GF-D8 (cell line): ENCODE measurements at places on chromosomes 11 and 22.

- no peak for DNase-seq
Observed at GRCh38 chr11:35049859-35050531, 89.0 kb upstream of the CD44 start.

DNA sequence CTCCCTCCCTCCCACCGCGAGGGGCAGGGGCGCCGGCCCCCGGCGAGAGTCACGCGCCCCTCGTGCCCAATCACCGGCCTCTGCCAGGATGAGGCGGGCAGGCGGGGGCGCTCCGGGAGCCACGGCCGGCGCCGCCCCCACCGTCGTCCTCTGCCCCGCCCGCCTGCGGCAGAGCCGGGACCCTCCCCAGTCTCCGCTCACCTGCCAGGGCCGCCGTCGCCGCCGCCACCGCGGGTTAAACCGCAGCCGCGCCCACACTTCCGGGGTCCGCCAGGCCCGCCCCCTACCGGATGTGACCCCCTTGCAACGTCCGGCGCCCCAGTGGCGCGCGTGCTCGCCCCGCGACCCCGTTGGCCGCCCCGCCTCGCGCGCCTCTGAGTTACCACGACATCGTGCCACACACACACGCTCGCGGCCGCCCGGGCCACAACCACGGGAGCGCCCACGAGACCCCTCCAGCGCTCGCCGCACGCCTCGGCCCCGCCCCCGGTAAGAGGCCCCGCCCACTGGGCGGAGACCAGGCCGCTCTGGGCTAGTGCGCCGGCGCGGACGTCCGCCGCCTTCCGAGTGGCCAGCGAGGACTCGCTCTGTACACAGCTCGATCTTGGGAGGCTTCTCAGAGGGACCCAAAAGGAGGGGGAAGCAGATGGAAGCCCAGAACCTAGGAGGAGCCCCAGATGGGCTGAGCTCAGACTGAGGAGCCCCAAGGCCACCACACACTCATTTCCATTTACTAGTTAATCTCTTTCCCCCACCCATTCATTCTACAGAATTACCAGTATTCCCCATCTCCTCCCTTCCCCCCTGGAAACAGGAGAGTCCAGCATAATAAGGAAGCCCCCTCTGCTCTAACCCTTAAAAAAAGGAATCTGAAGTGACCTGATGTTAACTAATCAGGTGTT lies at the start of gene VPS37C:
Gene VPS37C, minus strand, starts transcription at position 237 of the 902 bp plus-strand sequence. CDS start 22,597 bp downstream, outside the sequence.
- DNase-seq, result peak; percentile 80

DNA sequence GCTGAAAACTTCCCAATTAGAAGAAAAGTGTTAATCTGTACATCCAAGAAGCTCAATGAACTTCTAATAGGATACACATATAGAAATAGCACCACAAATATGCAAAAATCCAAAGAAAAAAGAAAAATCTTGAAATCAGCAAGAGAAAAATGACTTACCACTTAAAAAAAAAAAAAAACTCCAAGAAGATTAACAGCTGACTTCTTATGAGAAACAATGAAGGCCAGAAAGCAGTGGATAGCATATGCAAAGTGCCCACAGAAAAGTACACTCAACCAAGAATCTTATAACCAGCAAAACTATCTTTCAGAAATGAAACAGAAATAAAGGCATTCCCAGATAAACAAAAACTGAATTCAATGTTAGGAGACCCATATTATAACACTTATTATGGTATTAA lies 29.9 kb upstream of the OR5B12 start:
- DNase-seq, result no peak

- DNase-seq, result no peak
Observed at GRCh38 chr11:96187822-96188221, 155.2 kb downstream of the MAML2 start.

DNA sequence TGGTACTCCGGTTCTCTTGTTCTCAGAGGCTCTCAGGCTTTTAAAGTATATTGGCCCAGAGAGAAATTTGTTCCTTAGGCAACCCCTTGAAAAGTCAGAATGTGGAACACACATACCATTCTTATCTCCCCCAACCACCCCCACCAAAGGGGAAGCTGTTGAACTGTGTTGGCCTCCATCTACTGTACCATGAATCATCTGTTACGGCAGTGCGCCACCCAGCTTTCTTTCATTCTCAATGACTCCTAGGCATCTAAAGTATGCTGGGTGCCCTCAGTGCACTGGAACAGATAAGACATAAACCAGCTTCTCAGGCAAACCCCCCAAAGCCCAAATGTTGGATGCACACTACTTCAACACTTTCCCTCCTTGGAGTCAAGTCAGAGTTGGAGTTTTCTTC lies 696.2 kb upstream of the TENM4 start:
- no peak for DNase-seq

DNA sequence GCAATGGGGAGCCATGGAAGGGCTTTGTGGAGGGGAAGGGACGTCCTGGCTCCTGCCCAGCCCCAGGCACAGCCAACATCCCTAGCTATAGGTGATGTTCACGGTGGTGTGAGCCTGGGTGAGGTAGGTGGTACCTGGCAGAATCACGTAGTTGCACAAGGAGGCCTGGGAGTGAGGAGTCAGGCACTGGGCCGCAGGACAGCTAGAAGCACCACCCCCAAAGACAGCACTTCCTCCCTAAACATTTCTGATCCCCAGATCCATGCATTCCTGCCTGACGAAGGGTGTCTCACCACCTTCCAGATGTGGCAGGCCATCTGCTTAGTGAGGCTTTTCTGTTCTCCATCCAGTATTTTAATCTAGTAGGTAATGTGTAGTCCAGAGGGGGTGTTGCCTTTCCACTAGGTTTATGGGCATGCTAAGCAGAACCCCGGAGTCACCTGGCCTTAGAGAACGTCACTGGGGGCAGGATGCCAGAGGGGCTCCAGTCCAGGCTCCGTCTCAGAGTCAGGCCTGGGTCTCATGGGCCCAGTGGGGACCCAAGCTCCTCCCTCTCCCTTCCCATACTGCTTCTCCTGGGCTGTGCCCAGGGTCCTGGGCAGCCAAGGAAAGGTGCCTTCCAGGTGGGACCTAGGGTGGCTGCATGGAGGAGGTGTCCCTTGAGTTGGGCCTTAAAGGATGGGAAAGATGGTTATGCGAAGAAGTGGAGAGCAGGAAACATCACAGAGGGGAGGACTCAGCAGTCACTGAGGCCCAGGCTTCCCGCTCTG lies 56.2 kb downstream of the OTOG start:
- no peak for DNase-seq

GRCh38 chr22:30212996-30213441 lies 33.5 kb downstream of the LIF start:
- peak; percentile 32 for DNase-seq

- DNase-seq, result no peak
Observed at GRCh38 chr11:48008951-48009270, 28.6 kb downstream of the PTPRJ start.

- no peak for DNase-seq
Observed at GRCh38 chr11:91066456-91067047, 843.7 kb upstream of the CHORDC1 start.

GRCh38 chr11:110069158-110069737 lies 23.9 kb upstream of the ZC3H12C start:
- DNase-seq, result peak; percentile 97

GRCh38 chr11:110185599-110185998 lies 92.4 kb downstream of the ZC3H12C start:
- no peak for DNase-seq

DNA sequence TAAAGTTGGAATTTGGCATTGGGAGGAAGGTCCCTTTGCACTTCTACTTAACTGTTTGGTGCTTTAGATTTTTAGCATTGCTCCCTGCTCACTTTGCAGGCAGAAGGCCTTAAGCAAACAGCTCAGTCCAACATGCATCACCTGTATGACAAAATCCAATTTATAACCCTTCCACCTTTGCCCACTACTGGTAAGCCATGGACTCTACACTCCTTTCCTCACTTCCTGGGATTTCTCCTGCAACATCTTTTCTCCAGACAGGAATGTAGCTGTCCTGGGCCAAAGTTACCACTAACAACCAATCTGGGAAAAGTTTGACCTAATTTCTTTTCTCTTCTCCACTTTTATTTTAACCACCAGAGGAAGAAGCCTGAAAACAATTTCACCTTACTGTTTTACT lies 1.8 kb upstream of the OR2D2 start:
- no peak for DNase-seq

- DNase-seq, result no peak
Observed at GRCh38 chr22:30295576-30295975, 6.3 kb upstream of the CASTOR1 start.

DNA sequence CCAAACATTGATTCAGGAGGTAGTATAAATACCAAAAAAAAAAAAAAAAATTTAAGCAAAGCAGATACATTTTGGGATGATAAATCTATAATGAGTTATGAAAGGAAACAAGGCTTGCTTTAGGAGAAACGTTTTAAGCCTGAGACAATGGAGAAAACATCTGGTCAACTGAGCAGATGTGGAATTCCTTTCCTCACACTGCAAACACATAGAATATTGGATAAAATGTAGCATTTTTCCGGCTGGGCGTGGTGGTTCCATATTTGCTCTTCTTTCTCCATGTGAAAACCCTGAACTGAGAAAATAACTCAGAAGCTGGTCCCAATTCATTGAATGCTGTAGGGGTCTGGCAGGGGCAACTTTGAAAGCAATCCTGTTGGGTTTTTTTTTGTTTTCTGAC lies 33.9 kb downstream of the ENDOD1 start:
- no peak for DNase-seq

GRCh38 chr11:107203656-107204055 lies 185.4 kb upstream of the GUCY1A2 start:
- DNase-seq, result no peak

GRCh38 chr11:133887692-133888332 lies 42.5 kb upstream of the SPATA19 start:
- no peak for DNase-seq

GRCh38 chr22:27292542-27293299 lies 508.8 kb downstream of the MN1 start:
- DNase-seq, result no peak

GRCh38 chr11:44351898-44352498 lies 42.1 kb upstream of the ALX4 start:
- DNase-seq, result no peak

GRCh38 chr11:66124564-66124963 lies 54.5 kb downstream of the PACS1 start:
- no peak for DNase-seq
